ENCODE measurements at places on chromosomes 16 and 17.

DNA sequence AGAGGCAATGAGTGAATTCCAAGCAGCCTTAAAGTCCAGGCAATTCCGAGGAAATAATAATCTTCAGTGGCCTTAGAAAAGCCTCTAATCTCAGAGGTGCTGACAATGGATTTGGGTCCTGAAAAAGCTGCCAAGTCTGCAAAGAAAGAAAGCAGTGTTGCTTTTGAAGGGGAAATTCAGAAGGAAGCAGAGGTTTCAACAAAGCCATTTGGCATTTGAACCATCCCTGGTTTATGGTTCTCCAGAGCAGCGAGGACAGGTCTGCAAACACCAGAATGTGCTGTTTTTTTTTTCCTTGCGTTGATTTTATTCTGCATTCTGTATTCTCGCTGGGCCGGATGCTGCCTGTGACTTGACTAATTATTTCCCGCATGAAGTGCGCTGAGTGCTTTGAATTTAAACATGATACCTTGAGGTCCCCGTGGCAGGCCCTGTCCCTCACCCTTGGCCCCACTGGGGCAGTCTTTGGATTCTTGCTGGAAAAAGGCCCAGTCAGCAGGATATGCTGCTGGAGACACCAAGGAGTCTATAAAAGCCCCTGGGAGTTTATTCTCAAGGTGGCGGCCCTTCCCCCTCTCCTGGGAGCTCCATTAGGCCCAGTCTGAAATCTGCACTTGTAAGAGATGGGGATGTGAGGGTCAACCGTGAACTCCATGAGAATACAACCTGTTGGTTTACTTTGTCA is 338.3 kb downstream of the HAPSTR1 start:
- DNase-seq, result no peak

DNA sequence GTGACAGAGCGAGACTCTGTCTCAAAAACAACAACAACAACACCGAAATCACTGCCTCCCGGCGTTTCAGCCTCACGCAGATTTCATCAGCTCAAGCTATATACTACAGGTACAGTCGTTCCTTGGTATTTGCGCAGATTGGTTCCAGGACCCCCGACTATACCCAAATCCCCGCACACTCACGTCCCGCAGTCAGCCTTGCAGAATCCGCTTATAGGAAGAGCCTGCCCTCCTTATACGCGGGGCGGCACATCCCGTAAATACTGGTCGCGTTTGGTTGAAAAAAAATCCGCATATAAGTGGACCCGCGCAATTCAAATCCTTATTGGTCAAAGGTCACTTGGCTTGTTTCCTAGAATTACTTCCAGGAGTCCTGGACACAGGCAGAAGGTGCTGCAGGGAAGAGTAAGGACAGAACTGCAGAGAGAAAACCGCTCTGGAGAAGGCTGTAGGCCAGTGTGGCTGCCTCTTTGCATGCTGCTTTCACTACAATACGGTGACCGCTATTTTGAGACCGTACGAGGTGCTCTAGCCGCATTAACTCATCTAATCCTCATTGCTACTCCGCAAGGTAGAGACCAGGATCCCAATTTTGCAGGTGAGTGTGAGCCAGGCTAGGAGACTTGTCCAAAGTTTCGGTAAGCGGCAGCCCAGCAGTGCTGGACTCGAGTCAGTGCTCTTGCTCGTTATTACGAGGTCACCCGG is 718 bp downstream of the NDUFAB1 start:
- no peak for DNase-seq

GRCh38 chr16:23114131-23114904 is 34.9 kb downstream of the USP31 start:
- DNase-seq, result no peak

GRCh38 chr17:36812762-36813161 is 124.5 kb upstream of the LHX1 start:
- no peak for DNase-seq

DNA sequence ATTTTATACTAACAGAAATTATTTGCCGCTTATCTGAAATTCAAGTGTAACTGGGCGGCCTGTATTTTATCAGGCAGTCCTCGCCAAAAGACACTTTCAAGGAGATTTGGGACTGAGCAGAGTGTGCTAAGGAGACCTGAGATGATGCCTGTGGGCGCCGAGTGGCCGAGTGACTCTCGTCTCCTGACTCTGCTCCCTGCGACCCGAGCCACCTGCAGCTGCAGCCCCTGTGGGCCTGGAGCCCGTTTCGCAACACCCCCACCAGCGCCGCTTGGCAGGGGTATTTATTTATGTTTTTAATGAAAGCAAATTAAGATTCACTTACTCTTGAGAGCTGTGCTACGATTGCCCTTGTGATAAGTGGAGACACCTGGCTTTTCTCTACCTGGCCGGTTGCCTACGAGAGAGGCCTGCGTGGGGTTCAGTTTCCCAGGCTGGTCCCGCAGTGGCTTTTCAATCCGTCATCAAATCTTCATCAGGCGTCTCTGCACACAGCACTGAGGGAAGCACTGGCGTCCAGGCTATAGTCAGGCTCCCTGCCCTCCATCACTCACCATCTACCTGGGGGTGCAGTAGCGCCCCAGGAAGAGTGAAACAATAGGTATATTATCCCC is 124.0 kb downstream of the SEC14L1 start:
- no peak for DNase-seq

DNA sequence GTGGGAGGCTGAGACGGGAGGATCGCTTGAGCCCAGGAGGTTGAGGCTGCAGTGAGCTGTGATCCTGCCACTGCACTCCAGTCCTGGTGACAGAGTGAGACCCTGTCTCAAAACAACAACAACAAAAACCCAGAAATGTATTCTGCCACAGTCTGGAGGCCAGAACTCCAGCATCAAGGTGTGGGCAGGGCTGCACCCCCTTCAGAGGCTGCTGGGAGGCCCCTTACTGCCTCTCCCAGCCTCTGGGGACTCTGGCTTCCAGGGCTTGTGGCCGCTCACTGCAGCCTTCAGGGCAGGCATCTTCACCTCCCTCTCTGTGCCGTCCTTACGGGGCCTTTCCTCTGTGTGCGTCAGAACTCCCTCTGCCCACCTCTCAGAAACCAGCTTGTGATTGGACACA is 209.4 kb upstream of the GSE1 start:
- DNase-seq, result no peak
